ENCODE measurements at places on chromosomes 12 and 14. TPM values are rescaled to one million over a fixed set of nuclear protein-coding genes. Genes with fewer than 3 reads are reported as not detected.
A peak's percentile ranks its signal among the peaks of the same experiment; 100 is the strongest.

The CCDC175 gene
- not detected for total RNA-seq

The TSPAN19 gene
- not detected for total RNA-seq

The ZNF10 gene
- total RNA-seq, result 24.3 TPM

The SHMT2 gene
- total RNA-seq, result 45.3 TPM

- DNase-seq, result no peak
Measured at GRCh38 chr12:25970916-25971653, 12.6 kb downstream of the RASSF8 start.

GRCh38 chr12:102504280-102504679 is 23.9 kb upstream of the IGF1 start:
- DNase-seq, result no peak

- DNase-seq, result no peak
Measured at GRCh38 chr12:25995906-25996305, 37.4 kb downstream of the RASSF8 start.

- peak; percentile 58 for DNase-seq
Measured at GRCh38 chr12:55728939-55729818, at the start of gene CD63. TSS of gene CD63 (minus strand) at chr12:55729009. CDS start at chr12:55728341, 668 bp downstream.

- no peak for DNase-seq
Measured at GRCh38 chr12:104653730-104654664, 197.2 kb downstream of the CHST11 start.

GRCh38 chr14:87483271-87484260 is 509.4 kb downstream of the GALC start:
- no peak for DNase-seq

GRCh38 chr14:24940213-24940783 is 109.6 kb downstream of the STXBP6 start:
- no peak for DNase-seq

GRCh38 chr14:104771918-104772706 is 19.2 kb downstream of the SIVA1 start:
- DNase-seq, result no peak

- no peak for DNase-seq
Measured at GRCh38 chr12:108865169-108865568, 7.8 kb upstream of the SSH1 start.

GRCh38 chr12:32757157-32757556 is 1.5 kb upstream of the YARS2 start:
- DNase-seq, result no peak

GRCh38 chr12:83027021-83027723 is 340.5 kb downstream of the TMTC2 start:
- no peak for DNase-seq

DNA sequence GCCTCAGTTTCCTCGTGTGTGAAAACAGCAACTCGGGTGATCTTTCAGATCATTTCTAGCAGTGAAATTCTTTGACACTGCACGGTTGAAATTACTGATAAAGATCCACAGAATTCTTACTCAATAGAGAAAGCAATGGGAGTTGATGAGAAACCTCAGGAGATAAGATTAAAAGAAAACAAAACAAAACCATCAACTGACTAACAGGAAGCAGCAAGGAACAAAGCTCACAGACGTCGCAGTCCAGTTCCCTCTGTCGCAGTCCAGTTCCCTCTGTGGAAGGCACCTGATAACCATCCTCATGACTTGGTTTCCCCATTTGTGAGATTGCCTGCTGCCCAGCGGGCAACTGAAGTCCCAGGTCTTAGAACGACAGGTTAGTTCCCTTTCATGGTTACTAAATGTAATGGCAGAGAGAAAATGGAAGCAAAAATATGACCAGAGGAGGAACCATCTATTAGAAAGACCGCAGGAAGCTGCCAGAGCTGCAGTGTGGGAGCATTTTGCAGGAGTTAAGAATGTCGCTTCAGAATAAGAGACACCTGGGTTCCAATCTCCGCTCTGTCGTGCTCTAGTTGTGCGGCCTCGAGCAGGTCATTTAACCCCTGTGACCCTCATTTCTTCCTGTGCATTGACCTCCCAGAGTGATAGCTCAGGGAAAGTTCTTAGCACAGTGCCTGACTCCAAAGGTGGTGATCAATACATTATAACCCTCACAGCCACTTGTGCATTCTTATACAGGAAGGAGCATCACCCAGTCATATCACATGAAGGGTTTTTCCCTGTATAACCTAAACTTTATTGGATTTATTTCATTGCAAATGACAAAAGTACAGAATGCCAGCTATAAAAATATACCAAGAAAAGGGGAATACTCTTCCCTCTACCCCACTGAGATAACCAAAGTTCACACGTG is 5.1 kb upstream of the MED13L start:
- DNase-seq, result no peak

GRCh38 chr12:132023658-132024057 is 73.9 kb downstream of the EP400 start:
- DNase-seq, result no peak
